ENCODE measurements at places on chromosomes 7 and 10.
A peak's percentile ranks its signal among the peaks of the same experiment; 100 is the strongest.

- DNase-seq: no peak
Observed at GRCh38 chr7:115043605-115044004, 121.7 kb downstream of the MDFIC start.

GRCh38 chr7:151104411-151105235 lies 18.3 kb downstream of the AGAP3 start:
- DNase-seq: peak; percentile 86

DNA sequence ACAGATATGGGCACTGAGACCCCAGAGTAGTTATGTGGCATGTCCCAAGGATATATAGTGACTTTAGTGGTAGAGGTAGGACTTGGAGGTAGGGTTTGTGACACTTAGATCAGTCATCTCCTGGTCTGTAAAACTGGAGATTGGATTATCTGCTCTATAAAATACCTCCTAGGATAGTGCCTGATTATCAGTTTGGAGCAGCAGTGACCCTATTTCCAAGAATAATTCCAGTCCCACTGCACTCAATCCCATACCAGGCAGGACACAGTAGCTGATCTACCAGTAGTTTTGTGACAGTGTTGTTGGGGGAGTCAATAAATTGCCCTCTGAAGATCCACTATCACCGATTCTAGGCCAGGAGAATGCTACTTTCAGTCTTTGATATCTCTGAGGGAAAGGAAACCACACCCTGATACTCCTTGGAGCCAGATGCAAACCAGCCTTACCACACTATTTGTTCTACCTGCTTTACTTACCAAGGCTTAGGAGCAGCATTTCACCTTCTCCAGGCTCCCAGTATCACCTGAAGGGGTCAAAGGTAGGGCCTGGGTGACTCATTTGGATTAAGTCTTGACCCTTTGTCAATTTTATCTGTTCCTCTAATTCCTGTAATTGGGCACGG lies 30.6 kb downstream of the KMT2E start:
- no peak for DNase-seq

DNA sequence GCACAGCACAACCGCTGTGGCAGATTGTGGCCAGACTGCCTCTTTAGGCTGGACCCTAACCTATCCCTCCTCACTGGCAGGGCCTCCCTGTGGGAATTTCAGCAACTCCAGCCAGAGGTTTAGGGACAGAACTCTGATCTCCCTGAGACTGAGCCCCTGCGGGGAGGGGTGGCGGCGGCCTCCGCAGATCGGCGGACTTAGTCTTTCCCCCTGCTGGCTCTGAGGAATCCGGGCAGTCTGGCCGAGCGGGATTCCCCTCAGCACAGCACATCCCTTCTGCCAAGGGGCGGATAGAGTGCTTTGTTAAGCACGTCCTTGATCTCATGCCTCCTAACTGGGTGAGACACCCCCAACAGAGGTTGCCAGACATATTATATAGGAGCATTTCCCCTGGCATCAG lies 224.2 kb upstream of the NPY start:
- DNase-seq: no peak

- no peak for DNase-seq
Observed at GRCh38 chr10:3048119-3049019, 19.0 kb upstream of the PFKP start.

- DNase-seq: no peak
Observed at GRCh38 chr7:132347123-132347522, 229.1 kb downstream of the PLXNA4 start.

GRCh38 chr7:14841869-14842268 lies 60.7 kb downstream of the DGKB start:
- no peak for DNase-seq
